A549 treated with DMSO at 1 μM for 4 hours (cell line): ENCODE measurements at places on chromosomes 11 and 22. TPM values are rescaled to one million over a fixed set of nuclear protein-coding genes. Genes with fewer than 3 reads are reported as not detected.

SERPING1 gene
- 0.29 to 0.55 TPM (median 0.46 TPM) in 5 replicates for total RNA-seq

KDM4F gene
- not detected in 5 replicates for total RNA-seq

SIAE gene
- 13.0 to 17.1 TPM (median 14.1 TPM) in 5 replicates for total RNA-seq

GDPD4 gene
- not detected in 5 replicates for total RNA-seq

CASP4 gene
- total RNA-seq, result 5.0 to 7.0 TPM (median 5.8 TPM) in 5 replicates

PAX6 gene
- 1.1 to 2.0 TPM (median 1.6 TPM) in 5 replicates for total RNA-seq

PGA5 gene
- total RNA-seq, result 0.10 TPM in 1 of 5 replicates, not detected in the others

CCDC179 gene
- total RNA-seq, result not detected in 5 replicates

CALCA gene
- 0.08 to 0.12 TPM in 2 of 5 replicates, not detected in the others for total RNA-seq

UPK2 gene
- total RNA-seq, result 0.53 to 0.94 TPM (median 0.81 TPM) in 5 replicates

IL17REL gene
- total RNA-seq, result 0.03 to 0.04 TPM (median 0.03 TPM) in 3 of 5 replicates, not detected in the others

TIGD3 gene
- 0.65 to 1.00 TPM (median 0.86 TPM) in 5 replicates for total RNA-seq

RASGRP2 gene
- total RNA-seq, result 0.70 to 1.5 TPM (median 1.1 TPM) in 5 replicates

B4GAT1 gene
- 14.6 to 19.9 TPM (median 18.2 TPM) in 5 replicates for total RNA-seq

IGLL1 gene
- not detected in 5 replicates for total RNA-seq

PHF21A gene
- total RNA-seq, result 10.5 to 15.2 TPM (median 13.3 TPM) in 5 replicates

MYO7A gene
- total RNA-seq, result 1.2 to 1.5 TPM (median 1.4 TPM) in 5 replicates

C1QTNF5 gene
- total RNA-seq, result not detected in 5 replicates

CARD16 gene
- not detected in 5 replicates for total RNA-seq

SMIM38 gene
- total RNA-seq, result 0.06 to 0.08 TPM in 2 of 5 replicates, not detected in the others

NDUFS3 gene
- 106 to 135 TPM (median 129 TPM) in 5 replicates for total RNA-seq

SEC14L6 gene
- total RNA-seq, result not detected in 5 replicates

MS4A5 gene
- total RNA-seq, result not detected in 5 replicates

TRIM48 gene
- not detected in 5 replicates for total RNA-seq

WNT11 gene
- 0.88 to 1.4 TPM (median 1.2 TPM) in 5 replicates for total RNA-seq

CEP57 gene
- total RNA-seq, result 12.8 to 18.0 TPM (median 16.0 TPM) in 5 replicates

MRGPRF gene
- total RNA-seq, result 0.07 to 0.15 TPM (median 0.14 TPM) in 3 of 5 replicates, not detected in the others

MPZL3 gene
- 0.35 to 0.45 TPM (median 0.40 TPM) in 5 replicates for total RNA-seq

GLYATL2 gene
- total RNA-seq, result not detected in 5 replicates

ZBED4 gene
- 10.9 to 13.7 TPM (median 12.9 TPM) in 5 replicates for total RNA-seq

MS4A2 gene
- total RNA-seq, result not detected in 5 replicates

SMTNL1 gene
- not detected in 5 replicates for total RNA-seq

BACE1 gene
- 8.0 to 10.6 TPM (median 8.9 TPM) in 5 replicates for total RNA-seq

CHCHD10 gene
- 84.1 to 177 TPM (median 168 TPM) in 5 replicates for total RNA-seq

FXYD2 gene
- total RNA-seq, result 14.5 to 21.4 TPM (median 17.6 TPM) in 5 replicates
